ENCODE measurements at places on chromosomes 4 and X.

- no peak for DNase-seq
Measured at GRCh38 chr4:53647547-53647946, 56.3 kb upstream of the LNX1 start.

DNA sequence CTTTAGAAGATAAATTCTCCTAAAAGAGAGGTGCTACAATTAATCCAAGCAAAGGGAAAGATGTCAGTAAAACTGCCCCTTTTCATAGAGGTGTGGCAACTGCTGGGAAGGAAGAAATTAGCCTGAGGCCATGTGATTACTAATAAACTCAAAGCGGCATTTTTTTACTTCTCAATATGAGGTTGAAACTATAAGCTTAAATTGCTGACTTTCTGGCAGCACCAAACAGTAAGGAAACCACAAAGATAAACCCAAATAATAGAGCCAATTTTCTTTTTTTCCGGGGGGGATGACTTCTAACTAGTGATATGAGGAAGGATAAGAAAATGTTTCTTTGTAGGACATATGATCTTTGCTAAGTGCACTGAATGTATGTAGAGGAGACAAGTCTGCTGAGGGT is 30.9 kb downstream of the AR start:
- DNase-seq, result peak; percentile 36

DNA sequence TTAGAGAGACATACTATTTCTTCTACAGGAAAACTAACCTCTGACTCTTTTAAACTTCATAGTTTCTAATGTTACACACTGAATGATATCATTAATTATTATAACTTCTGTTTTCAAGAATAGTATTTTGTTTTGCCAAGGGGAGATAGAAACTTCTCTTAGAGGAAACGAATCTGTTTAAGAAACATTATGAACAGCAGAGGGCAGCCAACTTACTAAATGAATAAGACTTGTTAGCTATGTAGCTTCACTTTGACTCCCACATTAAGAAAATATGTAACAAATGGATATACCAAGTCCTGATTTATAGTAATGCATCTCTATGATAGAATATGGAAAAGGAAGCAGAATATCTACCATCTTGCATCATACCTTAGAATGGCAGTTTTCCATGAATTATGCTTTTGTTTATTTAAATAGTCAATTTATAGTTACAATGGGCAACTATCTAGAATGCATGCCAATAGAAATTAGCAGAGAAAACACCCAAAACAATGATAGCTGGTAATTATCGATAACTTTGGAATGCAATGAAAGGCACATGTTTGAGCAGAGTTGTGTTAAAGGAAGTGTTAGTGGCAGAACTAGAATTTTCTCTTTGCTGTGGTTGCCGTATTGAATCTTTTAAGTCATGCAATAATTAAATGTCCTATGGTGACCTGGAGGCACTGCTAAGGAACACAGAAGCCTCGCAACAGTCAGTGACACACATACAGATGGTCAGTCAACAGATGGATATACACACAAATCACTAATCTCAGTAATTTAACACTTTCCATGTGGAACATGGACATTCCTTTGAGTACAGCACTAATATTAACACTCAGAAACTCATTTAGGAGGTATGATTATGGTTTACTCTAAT is 105.7 kb upstream of the PDLIM3 start:
- DNase-seq, result peak; percentile 85

- no peak for DNase-seq
Measured at GRCh38 chr4:124044867-124045266, 648.3 kb downstream of the SPRY1 start.

DNA sequence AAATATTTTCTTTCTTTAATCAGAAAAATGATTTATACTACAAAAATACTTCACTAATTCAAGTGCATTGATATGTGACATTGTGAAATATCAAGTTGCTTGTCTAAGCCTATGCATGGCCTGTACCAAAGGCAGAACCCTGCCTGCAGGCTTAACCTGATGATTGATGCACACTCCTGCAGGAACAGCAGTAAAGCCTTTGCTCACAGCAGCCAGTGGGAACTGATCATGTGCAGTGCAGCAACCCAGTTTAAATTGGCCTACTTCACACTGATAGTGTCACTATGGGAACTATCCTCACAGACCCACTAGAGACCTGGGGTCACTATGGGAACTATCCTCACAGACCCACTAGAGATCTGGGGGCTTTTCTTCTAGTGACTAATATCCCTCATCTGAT is 603.8 kb downstream of the RAPGEF2 start:
- DNase-seq, result no peak

GRCh38 chr4:25913056-25913850 is 767 bp upstream of the SMIM20 start:
- peak; percentile 36 for DNase-seq
